ENCODE measurements at places on chromosomes 4 and X. TPM values are rescaled to one million over a fixed set of nuclear protein-coding genes. Genes with fewer than 3 reads are reported as not detected.

DNA sequence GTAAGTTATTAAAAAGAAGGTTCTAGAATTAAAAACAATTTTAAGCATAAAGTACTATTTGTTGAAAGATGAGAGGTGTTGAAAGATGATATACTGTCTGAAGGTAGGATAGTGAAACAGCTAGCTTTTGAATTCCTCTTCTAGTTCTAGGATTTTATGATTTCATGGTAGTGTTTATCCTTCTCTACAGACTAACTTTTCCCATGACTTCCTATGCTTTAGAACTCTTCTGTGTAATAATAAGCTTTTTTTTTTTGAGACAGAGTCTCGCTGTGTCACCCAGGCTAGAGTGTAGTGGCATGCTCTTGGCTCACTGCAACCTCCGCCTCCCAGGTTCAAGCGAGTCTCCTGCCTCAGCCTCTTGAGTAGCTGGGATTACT, 96.0 kb upstream of the NUDT6 start:
- DNase-seq: no peak

BTC gene
- total RNA-seq: 21.2 TPM

DNA sequence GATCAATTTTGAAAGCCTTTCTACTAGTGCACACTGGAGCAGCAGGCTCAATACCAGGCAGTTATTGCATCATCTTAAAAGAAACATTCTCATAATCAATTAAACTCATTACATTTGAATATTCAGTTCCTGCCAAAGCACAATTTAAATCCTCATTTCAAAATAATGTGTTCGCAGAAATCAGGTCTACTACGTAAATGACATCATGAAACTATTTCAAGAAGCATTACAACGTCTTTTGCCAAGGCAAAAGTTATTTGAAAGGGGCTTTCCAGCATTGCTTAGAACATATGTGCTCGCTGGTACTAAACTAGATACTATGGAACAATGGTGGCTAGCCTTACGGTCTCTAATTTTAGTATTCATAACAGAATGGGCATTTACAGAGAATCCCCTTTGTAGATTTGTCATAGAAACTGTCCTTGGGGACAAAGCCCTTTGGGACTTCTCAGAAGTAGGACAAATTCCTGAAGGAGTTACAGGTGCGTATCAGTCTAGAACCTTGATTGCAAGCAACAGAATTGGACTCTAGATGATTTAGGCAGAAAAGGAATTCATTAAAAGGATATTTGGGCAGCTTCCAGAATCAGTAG, 27.6 kb upstream of the HUWE1 start:
- no peak for DNase-seq

CT45A2 gene
- not detected for total RNA-seq

DNA sequence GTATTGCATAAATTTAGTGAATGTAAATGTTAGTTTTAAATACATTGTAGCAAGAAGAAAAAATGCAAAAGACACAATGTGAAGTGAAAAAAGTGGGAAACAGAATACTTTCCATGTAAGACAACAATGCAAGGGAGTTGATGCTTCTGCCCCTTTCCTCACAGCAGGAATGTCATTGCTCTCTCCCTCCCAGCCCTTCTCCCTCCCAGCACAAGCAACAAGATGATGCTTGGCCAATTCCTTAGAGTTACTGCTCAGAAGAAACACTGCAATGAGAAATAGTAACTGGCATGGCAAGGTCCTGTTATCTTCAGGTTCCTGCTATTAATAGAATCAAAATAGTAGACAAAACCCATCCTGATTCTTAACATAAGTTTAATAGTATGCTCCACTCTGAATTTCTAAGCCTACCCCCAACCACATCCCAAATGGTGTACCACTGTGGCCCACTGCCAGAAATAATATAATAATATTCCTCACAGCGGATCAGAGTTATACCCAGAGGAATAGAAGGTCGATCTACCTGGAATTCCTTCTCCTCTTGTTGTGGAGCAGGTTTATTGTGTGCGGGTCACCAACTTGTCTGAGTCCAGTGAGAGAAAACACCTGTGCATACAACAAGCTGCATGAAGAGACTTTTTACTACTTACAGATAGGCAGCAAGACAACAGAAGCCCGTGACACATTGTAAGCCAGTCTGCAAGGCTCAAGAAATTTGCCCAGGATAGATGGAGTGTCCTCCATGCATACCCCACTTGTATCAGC, 69.8 kb upstream of the SLC7A11 start:
- no peak for DNase-seq

DNA sequence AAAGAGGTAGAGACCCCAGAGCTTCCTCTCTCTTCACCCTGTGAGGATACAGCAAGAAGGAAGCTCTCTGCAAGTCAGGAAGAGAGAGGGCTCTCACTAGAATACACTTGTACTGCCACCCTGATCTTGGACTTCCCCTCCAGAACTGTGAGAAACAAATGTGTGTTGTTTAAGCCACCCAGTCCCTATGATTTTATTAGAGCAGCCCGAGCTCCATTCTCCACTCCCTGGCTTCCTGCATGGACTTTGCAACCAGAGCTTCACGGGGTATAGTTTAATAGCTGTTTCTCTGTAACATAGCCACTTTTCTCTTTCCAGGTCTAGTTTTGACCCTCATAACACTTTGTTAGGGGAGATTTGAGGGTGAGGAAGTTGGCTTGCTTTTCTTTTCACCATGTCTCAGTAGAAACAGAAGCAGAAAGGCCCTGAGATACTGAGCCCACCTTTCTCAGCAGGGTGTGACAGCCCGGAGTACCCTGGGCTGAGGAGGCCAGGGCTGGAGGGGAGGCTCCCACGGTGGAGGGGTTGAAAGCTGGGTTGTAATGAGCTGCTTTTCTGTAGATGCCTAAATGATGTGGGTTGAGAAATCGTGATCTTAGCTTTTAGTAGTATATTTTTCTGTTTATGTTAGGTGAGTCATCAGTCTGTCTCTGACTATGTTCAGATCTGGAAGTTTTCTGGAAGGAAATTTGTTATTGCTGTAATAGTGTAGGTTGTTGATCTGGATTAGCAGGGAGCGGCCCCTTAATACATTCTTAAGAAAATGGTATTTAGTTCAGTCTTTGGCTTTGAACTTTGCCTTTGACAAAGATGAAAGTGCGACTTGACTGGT, 118.6 kb downstream of the PTTG2 start:
- no peak for DNase-seq

MAGEB2 gene
- not detected for total RNA-seq

DNA sequence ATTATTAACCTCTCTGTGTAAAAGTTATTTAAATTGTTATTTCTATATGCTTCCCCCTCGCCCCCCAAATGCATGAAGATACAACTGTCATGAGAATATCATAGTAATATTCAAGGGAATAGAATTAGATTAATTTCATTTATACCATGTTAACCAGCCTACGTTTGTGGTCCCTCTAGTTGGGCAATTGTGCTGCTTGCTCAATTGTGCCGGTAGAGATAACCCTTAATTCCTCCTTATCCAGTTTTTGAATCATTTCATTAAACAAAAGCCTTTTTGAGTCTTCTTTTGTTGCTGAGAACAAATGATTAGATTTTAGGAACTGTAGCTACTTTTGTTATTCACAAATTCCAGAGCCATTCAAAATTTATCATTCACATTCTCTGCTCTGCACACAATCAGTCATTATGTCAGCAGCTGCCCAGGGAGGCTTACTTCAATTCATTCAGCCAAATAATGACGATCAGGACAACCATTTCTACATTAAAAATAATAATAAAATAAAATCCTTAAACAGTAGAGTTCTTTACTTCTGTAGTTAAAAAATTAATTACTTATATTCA, 98.1 kb downstream of the ADGRL3 start:
- DNase-seq: no peak

DNA sequence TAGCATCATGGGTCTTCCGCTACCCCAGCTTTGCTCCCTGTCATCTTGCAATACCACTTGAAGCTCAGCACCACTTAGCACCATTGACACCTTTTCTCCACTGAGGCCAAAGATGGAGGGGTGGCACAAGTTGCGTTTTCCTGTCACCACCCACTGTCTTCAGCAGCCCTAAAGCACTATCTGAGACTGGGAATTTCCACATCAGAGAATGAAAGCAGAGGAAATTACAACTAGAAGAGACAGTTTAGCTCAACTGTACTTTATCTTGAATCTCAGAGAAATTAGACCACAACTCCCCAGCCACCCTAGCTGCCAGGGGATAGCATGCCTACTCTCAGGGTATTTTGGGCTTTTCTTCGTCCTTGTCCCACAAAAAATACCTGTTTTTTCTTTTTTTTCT, 111.0 kb downstream of the DDIT4L start:
- DNase-seq: no peak

- no peak for DNase-seq
Observed at GRCh38 chrX:39728025-39728424, 369.7 kb downstream of the BCOR start.

PRKX gene
- 43.7 TPM for total RNA-seq

ASB12 gene
- total RNA-seq: not detected

DNA sequence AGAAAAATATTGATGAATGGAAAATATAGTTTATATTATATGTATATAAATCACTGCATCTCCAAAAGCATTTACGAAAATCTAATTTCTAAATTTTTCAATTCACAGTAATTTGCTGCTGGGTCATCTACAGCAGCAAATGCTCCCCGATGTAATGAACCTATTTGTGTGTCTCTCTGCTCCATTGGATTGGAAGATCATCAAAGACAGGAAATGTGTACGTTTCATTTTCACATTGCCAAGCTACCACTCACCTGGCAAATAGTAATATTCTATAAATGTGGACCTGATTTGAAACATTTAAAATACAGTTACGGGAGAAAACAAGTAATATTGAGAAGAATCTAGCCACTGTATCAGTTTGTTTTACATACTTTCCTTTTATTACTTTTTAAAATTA, 317.7 kb downstream of the PAPSS1 start:
- DNase-seq: no peak

DNA sequence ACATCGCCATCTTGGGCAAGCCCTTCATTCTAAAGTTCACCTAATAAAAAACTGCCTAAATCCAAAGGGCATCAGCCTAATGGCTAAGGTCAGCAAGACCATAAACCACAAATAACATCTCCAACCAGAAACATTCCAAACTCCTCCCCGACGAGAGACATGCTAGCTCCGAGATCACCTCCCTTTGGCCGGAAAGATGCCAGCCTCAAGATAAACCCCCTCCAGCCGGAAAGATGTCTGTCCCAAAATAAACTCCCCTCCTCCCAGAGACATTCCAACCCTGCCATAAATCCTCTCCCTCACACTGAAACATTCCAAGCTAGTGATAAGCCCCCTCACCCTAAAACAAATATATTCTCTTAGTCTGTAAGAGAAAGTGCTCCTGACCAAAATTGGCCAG, 13.3 kb upstream of the DYNLT3 start:
- DNase-seq: no peak

DNA sequence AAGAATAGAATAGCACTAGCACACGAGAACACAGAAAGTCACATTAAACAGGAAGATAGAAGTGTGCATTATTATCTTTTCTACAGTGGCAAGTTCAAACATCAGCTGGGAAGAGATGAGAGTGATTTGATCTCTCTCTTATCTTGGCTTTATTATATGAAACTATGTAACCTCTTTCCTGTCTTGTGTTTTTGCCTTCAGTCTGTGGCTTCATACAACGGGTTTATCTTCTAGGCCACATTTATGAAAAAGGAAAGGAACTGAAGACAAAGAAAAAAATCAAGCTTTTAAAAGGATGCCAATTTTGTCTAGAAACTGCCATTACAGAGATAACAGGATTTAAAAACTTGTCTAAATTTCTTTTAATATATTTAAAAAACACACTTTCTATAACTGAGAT, 983.6 kb downstream of the RPA4 start:
- no peak for DNase-seq

DNA sequence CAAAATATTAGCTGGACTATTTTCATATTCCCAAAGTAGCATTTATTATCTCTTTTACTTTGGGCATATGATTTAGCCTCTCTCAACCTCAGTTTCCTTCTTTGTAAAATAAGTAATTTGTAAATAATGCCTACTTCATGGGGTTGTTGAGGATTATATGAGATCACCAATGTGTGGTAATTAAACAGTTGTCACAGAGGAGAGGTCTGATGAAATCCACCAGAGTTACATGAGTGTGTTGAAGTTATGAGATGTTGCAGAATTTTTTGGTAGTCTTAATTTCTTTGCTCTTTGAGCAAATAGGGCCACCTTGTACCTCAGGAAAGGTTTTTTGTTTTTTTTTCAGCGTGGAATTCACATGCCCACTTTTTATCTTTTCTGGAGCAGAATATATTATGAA, 1.4 kb downstream of the COX7B start:
- no peak for DNase-seq

DNA sequence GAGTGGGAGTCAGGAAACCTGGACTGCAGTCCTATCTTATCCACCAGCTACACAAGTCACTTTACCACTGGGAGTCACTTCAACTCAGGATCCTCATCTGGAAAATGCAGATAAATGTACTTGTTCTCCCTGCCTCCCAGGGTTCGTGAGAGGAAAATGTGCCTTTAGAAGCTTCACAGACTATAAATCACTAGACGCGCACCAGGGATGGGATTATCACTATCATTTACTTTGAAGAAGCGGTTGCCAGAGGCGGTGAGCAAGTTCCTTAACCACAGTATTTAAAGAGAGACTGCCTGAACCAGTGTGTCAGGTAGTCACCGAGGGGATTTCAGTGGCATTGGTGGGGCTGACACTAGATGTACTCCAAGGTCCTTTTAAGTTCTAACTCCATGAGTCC, 219.5 kb downstream of the HS6ST2 start:
- DNase-seq: no peak

HOPX gene
- 405 TPM for total RNA-seq
